ENCODE measurements at places on chromosomes 2 and 18. TPM values are rescaled to one million over a fixed set of nuclear protein-coding genes. Genes with fewer than 3 reads are reported as not detected.
A peak's percentile ranks its signal among the peaks of the same experiment; 100 is the strongest.

DNA sequence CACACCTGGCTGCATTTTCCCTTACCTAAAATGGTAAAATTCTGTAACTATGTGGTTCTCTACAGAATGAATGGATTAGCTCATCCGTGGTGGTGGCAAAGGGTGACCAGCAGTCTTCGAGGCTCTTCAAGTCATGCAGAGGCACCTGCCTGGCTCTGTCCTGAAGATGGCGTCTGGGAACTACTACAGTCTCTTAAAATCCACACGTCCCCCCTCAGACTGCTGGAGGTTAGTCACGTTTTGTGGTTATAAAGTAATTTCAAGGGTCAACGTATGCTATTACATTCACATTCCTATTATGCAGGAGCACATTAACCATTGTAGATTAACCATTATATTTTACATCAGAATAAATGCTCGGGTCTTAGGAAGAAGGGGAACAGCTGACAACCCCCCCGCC is 616.7 kb downstream of the GALR1 start:
- no peak for DNase-seq

DNA sequence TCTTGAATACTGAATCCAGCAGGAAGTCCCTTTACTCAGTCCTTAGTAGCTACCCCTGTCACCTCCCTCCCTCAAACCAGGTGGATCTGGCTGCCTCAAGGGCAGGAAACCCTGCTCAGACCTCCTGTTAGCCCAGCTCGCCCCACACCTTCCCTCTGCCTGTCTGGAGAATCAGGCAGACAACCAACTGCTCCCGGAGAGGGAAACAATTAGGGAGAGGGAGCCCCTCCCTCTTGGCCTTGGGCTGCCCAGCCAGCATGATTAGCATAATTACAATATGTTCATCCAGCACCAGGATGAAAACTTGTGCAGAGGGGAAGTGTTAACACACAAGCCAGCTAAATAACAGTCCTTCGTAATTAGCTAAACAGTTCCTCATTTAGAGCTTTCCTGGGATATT is 185.5 kb downstream of the C1D start:
- DNase-seq = no peak

LOXHD1 gene
- total RNA-seq = not detected

RESP18 gene
- total RNA-seq = not detected

ZSWIM2 gene
- total RNA-seq = not detected

- DNase-seq = no peak
Observed at GRCh38 chr2:25664965-25665307, 8.4 kb downstream of the DTNB start.

DNA sequence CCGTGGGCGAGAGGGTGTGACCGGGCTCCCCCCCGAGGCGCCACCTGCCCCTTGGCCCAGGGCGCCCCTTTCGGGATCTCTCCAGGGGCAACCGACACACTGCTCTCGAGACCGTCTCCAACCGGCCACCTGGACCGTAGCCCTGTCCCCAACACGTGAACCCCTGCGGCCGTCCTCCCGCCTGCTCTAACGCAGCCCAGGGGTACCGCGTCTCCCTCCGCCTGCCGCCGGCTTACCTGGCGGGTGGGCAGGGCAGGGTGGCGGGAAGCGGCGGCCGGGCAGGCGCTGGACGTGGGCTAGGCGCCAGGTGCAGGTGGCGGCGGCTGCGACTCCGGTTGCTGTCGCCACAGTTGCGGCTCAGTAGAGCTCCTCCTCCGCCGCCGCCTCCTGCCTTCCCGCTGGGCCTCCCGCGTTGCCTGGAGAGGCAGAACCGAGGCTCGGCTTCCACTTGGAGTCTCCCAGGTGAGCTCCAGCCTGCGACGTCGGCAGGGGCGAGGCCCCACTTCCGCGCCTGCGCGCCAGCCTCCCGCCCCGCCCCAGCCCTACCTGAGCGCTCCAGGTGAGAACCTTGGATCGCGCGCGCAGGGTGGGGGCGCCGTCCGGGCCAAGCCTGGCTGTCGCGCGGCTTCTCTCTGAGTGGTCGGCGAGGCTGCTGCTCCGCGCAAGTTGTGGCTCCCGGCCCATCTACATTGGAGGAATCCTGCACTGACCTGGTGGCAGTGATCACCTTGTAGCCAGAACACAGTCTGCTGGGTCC is at the start of gene GALNT3:
GALNT3 (minus strand) TSS at position 469 of the 757 bp plus-strand sequence. CDS start 23,547 bp downstream, outside the sequence.
- DNase-seq = peak; percentile 64

- DNase-seq = no peak
Observed at GRCh38 chr18:73549236-73549635, 598.4 kb downstream of the FBXO15 start.
